H7 (cell line): ENCODE measurements at places on chromosomes 3 and 15.

DNA sequence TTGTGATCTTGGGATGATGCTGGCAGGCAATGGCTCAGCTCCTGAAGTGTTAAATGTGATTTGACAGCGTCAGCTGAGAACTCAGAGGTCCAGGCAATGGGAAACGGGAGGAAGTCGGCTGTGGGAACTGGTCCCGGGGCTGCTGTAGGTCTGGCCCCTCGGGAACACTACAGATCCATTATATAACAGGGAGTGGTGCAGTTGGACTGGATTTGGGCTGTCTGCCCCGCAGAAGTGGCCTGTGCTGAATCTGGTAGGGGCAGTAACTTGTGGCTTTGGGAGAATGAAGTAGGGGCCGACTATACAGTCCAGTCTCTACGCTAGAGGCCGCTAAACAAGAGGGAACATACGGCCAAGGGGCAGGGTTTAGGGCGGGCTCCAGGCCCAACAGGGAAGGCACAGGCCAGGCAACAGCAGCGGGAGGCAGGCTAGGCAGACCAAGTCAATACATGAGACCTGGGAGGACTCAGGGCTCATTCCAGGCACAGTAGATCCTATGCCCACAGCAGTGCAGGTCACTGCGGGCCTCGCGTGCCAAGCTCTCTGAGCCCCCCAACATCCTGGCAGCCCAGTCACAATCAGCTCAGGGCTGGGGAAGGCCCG lies 20.3 kb upstream of the IL16 start:
- peak; percentile 42 for DNase-seq

GRCh38 chr3:120568598-120568997 lies 27.5 kb upstream of the NDUFB4 start:
- DNase-seq = no peak

- peak; percentile 96 for DNase-seq
These were observed 53.8 kb downstream of the IQSEC1 start for GRCh38 chr3:13019243-13020095.

DNA sequence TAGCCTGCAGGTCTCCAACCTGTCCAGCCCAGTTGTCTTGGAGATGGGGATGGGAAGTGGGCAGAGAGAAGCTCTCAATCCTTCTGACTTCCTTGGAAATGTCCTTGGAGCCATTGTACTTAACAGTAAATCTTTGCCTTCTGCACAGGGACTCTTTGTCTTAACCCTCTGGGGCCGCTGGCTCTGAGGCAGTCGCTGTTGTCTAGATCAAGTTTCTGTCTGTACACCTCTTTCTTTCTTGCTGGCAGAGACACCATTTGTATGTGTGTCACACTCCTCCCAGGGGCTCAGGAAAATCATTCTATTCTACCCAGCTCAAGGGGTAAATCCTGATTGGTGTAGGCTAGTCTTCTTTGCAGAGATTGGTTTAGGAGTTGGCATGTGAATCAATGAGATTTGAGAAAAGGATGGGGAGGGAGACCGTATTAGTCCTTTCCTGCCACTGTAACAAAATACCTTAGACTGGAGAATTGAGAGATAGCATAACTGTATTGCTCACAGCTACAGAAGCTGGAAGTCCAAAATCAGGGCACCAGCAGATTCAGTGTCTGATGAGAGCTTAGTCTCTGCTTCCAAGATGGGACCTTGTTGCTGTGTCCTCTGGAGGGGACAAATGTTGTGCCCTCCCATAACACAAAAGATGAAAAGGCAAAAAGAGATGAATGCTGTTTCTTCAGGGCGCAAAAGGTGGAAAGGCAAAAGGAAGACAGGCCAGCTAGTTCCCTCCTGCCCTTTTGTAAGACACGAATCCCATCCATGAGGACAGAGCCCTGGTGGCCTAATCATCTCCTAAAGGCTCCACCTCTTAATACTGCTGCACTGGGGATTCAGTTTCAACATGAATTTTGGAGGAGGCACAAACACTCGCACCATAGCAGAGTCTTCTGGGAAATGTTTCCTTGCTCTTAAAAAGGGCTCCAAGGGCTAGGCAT lies 66.3 kb downstream of the PPCDC start:
- DNase-seq = no peak

- no peak for DNase-seq
These were observed 30.8 kb downstream of the LIPC start for GRCh38 chr15:58462547-58462946.

DNA sequence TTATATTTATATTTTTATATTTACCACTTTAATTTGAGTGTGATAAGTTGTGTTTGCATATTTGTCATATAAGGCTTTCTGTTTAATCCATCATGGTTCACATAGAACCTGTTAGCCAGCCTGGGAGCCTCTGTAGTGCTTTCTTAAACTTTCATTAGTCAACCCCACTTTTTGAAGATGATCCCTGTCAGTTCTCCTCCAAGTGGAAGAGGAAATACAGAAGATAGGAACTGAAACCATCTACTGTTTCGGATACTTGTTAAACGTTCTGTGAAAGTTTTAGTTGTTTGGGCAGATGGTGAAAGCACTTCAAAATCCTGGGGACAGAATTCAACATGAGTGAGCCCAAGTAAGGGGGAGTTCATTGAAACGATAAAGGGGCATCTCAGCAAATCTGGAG lies 4.6 kb upstream of the SAMMSON start:
- no peak for DNase-seq

DNA sequence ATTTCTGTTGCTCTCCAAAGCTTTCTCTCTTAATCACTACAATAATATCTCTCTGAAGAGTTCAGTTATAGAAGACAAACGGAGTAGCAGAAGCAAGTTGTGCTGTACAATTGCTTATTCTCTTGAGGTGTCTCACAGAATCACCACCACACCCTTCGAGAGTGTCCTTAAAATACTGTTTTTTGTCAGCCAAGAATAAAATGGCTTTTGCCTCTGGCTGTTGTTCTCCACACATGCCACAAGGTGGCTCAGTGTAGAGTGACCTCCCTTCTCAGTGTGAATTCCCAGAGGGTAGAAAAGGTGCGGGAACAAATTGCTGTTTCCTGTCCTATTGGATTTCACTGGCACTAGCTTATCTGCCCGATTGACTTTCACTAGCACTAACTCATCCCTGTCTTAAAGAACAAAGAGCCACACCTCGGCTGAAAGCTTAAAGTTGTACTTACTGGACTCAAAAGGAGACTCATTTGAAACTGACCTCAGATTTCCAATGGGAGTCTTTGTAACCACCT lies 134.2 kb upstream of the SATB1 start:
- peak; percentile 21 for DNase-seq
